Naive thymus-derived CD8-positive, alpha-beta T cell (primary cell): ENCODE measurements at places on chromosomes 11 and 22. TPM values are rescaled to one million over a fixed set of nuclear protein-coding genes. Genes with fewer than 3 reads are reported as not detected.

WNT7B gene
- polyA plus RNA-seq = not detected

TMEM191B gene
- 1.2 TPM for polyA plus RNA-seq

MYOD1 gene
- not detected for polyA plus RNA-seq

FERMT3 gene
- 125 TPM for polyA plus RNA-seq

CCDC116 gene
- not detected for polyA plus RNA-seq

TMEM45B gene
- 0.96 TPM for polyA plus RNA-seq

CHRNA10 gene
- 0.15 TPM for polyA plus RNA-seq

SOX6 gene
- polyA plus RNA-seq = not detected

GRCh38 chr22:35505399-35506258, 35.0 kb upstream of the RASD2 start:
- no peaks in the 10 kb centered on the region for H3K4me1 ChIP-seq
- DNase-seq = no peak
- H3K27me3 ChIP-seq = peaks cover 16% of the 10 kb centered on the region
- H3K4me3 ChIP-seq = no peak overlapping the region

GRCh38 chr11:46676436-46677158, 23.8 kb downstream of the ARHGAP1 start:
- peaks cover 15% of the 10 kb centered on the region for H3K36me3 ChIP-seq
- DNase-seq = no peak
- H3K4me1 ChIP-seq = peaks cover 28% of the 10 kb centered on the region

DNA sequence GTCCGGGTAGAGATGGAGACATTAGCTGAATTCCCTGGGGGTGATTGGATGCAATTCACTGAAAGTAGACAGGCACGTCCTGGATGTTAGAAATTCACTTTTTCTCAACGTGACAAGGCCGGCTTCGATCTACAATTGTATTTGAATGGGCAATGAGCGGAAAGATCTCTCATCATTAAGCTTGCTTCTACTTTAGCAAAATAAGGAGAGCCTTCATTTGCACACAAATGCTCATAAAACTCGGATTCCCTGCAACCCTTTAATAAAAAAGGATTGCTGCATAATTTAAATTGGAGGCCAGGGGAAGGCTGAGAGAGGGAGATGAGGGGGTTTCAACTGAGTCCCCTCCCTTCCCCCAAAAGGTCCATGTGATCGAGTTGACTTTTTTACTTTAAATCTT, 10.6 kb upstream of the PAX6 start:
- H3K36me3 ChIP-seq = peaks cover 12% of the 10 kb centered on the region
- H3K27ac ChIP-seq = no peak overlapping the region

GRCh38 chr22:38069372-38070249, 12.4 kb downstream of the PICK1 start:
- H3K27me3 ChIP-seq = no peaks in the 10 kb centered on the region
- no peaks in the 10 kb centered on the region for H3K4me1 ChIP-seq
- H3K27ac ChIP-seq = no peak overlapping the region
- no peak overlapping the region for H3K4me3 ChIP-seq
- peaks cover 24% of the 10 kb centered on the region for H3K36me3 ChIP-seq
- no peak for DNase-seq

- no peak overlapping the region for H3K4me3 ChIP-seq
- H3K27me3 ChIP-seq = no peaks in the 10 kb centered on the region
- H3K27ac ChIP-seq = no peak overlapping the region
- H3K36me3 ChIP-seq = no peaks in the 10 kb centered on the region
Measured at GRCh38 chr11:16976379-16976778, 37.8 kb downstream of the PLEKHA7 start.

- DNase-seq = no peak
- H3K27me3 ChIP-seq = no peaks in the 10 kb centered on the region
- H3K36me3 ChIP-seq = no peaks in the 10 kb centered on the region
- no peak overlapping the region for H3K27ac ChIP-seq
Measured at GRCh38 chr11:22749536-22749935, 80.1 kb downstream of the SVIP start.

- no peak for DNase-seq
- no peak overlapping the region for H3K4me3 ChIP-seq
- no peaks in the 10 kb centered on the region for H3K36me3 ChIP-seq
Measured at GRCh38 chr11:77332259-77332658, 30.8 kb upstream of the GDPD4 start.

- no peak overlapping the region for H3K27ac ChIP-seq
- peaks cover 16% of the 10 kb centered on the region for H3K36me3 ChIP-seq
- H3K4me1 ChIP-seq = peaks cover 7% of the 10 kb centered on the region
- H3K4me3 ChIP-seq = no peak overlapping the region
- no peaks in the 10 kb centered on the region for H3K27me3 ChIP-seq
- no peak for DNase-seq
Measured at GRCh38 chr22:37470087-37470445, 16.1 kb downstream of the MFNG start.

GRCh38 chr11:120658071-120658423, 146.5 kb downstream of the GRIK4 start:
- no peak overlapping the region for H3K4me3 ChIP-seq
- no peak overlapping the region for H3K27ac ChIP-seq
- DNase-seq = no peak
- peaks cover 7% of the 10 kb centered on the region for H3K27me3 ChIP-seq
- no peaks in the 10 kb centered on the region for H3K36me3 ChIP-seq

DNA sequence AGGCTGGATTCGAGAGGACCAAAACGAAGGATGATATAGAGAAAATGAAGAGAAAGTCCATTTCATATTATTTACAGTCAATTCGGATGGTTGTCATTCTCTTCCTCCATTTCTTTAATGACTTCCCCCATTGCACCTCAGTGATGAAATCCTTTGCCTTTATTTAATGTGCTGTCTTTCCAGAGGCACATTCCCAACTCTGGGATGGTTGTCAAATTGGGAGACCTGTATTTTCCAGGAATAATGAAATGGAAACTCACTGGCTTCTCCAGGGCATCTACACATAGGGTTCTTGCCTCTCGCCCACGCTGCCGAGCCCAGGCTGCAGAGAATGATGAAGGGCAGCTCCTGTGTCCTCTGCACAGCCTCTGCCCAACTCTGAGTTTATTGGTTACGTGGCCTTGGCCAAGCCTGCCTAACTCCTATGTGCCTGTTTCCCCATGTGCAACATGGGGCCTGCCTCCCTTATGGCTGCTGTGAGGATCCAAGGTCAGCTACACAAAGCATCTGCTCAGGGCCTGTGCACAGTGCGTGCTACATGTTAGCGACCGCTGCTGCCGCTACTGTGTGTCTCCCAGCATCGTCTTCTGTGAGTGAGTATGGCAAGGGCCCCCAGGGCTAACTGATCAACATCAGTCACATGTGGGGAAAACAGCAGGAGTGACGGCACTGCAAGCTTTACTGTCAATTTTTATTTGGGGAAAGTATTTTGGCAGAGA, 81.5 kb upstream of the BID start:
- no peak overlapping the region for H3K27ac ChIP-seq
- H3K4me1 ChIP-seq = no peaks in the 10 kb centered on the region

GRCh38 chr11:40186437-40187263, 1272.8 kb downstream of the LRRC4C start:
- no peaks in the 10 kb centered on the region for H3K36me3 ChIP-seq
- no peak for DNase-seq
- no peaks in the 10 kb centered on the region for H3K4me1 ChIP-seq
- no peak overlapping the region for H3K27ac ChIP-seq
- no peaks in the 10 kb centered on the region for H3K27me3 ChIP-seq

- H3K27ac ChIP-seq = no peak overlapping the region
- H3K4me3 ChIP-seq = no peak overlapping the region
- peaks cover 20% of the 10 kb centered on the region for H3K36me3 ChIP-seq
- H3K27me3 ChIP-seq = no peaks in the 10 kb centered on the region
- no peak for DNase-seq
Measured at GRCh38 chr11:7642747-7643146, 30.6 kb downstream of the CYB5R2 start.

DNA sequence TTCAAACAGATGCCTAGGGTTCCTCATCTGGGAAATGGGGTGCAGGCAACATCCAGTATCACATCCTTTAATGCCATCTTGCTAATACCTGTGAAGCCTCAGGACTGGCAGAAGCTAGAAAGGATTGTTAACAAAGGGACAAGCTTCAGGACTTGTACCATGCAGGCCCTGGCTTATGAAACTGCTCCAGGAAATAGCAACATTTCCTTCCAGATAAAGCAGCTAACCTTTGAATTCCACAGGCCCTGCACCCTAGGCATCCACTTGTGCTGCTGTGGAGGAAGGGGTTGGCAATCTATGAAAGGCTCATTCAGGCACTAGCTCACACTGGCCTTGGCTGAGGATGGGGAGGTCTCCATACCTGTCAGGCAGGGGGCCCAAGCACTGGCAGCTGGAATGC, 87.2 kb downstream of the BTBD10 start:
- H3K27me3 ChIP-seq = no peaks in the 10 kb centered on the region
- H3K36me3 ChIP-seq = no peaks in the 10 kb centered on the region
